NCI-H345 (cell line): ENCODE measurements at places on chromosomes 2 and 18.

DNA sequence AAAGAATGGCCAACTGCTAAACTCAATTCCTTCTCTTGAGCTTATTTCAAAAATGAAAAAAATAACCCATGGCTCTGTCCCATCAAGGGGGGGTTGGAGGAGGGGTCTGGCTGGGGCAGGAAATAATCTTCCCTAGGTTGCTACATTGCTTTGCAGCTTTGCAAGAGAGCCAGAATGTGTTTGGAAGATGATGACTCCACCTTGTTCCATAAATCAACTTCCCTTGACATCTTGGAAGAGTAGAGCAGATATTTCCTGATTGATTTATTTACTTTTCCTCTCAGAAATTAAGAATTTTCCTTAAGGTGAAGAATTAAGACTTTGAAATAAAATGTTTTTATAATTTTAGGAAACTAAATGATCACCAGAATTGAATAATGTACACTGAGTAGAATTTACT, 41.3 kb downstream of the ESCO1 start:
- DNase-seq = no peak

- DNase-seq = no peak
Measured at GRCh38 chr2:152598975-152599759, 118.1 kb downstream of the PRPF40A start.

- DNase-seq = no peak
Measured at GRCh38 chr2:183034806-183035205, 3.5 kb downstream of the NCKAP1 start.

DNA sequence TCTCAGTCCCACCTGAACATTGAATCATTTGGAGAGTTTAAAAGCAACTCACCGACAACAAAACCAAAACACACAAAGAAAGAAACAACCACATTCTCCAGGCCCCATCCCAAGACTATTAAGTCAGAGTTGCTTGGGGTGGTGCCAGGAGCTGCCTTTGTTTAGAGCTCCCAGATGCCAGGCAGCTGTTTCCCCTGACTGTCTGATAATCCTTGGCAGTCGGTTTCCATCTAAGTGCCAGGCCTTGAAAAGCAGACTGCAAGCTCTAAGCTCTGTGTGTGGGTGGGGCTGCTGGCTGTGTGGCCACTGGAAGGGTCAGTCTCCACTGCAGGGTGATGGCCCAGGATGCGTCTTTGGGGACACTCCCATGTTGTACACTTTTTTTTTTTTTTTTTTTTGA, 255.3 kb upstream of the AGAP1 start:
- DNase-seq = no peak

GRCh38 chr2:232195487-232195886, 183.1 kb upstream of the ALPP start:
- DNase-seq = no peak

DNA sequence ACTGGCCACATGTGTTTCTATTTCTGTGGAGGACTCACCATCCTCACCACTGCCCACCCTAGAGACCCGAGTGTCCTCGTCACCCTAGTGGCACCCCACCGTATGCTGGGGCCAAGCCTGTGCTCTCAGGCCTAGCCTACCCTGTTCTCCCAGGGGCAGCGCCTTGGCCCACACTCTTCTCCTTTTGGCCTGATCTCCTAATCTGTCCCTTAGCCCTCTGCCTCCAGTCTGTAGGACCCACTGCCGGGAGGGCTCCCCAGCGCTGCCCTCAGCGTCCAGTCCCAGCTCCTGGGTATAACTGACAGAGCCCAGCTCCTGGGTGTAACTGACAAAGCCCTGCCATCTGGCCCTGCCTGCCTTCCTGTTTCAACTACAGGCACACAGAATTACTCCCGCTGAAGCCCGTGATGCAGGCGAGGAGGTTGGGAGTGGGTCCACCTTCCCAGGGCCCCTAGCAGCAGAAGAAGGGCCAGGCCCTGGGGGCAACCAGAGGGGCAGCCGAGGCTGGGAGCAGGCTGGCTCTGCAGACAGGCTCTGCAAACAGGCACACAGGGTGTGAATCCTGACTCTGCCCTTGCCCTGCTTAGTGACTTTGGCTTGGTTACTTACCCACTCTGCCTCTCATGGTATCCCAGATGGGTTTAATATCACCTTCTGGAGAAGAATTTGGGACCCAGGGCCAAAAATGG, 25.6 kb upstream of the PTMA start:
- no peak for DNase-seq

DNA sequence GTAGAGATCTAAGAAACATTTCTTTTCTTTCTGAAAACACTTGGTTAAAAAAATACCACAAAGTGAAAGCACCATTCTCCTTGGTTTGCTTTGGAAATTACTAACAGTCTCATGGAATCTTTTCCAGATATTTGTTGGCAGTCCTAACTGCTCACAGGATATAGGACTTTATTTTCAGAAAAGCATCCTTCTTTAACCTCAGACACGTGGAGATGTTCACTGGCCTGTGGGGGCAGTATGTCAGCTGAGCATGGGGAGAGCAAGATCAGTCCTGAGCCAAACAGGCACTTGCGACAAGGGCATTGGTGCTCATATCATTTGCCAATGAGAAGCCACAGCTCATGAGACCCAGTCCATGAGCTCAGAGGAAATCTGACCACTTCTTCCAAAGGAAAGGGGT, 371.9 kb downstream of the NBAS start:
- DNase-seq = no peak

- DNase-seq = no peak
Measured at GRCh38 chr18:23805898-23806297, 116.6 kb downstream of the LAMA3 start.

DNA sequence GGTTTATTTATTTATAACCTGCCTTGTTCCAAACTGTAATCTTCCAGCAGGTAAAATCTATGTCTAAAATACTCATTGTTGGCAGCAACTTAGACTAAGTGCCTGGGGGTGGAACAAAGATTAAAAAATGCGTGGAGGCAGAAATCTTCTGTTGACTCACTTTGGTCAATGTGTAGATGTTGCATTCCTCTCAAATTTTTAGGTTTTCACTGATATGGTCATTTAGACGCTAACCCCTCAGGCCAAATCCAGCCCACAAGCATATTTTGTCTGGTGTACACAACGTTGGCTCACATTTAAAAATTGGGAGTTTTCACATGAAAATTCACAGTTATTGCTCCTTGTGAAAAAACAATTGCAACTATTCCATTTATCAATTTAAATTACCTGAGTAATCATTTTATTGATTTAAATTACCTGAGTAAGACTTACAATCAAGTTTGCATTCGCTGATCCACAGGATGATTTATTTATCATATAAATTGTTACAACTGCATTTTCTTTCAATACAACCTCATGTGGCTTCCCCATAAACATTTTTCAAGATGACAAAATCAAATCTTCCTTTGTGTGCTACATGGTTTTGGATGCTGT, 564.2 kb downstream of the TSN start:
- DNase-seq = no peak

GRCh38 chr2:100113990-100114433, 28.4 kb downstream of the AFF3 start:
- DNase-seq = no peak

DNA sequence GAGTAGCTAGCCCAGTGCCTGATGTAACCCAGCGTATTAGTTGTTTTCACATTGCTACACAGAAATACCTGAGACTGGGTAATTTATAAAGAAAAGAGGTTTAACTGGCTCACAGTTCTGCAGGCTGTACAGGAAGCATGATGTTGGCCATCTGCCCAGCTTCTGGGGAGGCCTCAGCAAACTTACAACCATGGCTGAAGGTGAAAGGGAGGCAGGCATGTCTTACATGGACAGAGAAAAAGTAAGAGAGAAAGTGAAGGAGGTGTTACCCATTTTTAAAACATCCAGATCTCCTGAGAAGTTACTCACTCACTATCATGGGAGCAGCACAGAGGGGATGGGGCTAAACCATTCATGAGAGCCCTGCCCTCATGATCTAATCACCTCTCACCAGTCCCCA, 6.1 kb upstream of the CYRIA start:
- DNase-seq = no peak

GRCh38 chr18:5251117-5251516, 44.4 kb downstream of the ZBTB14 start:
- DNase-seq = no peak

DNA sequence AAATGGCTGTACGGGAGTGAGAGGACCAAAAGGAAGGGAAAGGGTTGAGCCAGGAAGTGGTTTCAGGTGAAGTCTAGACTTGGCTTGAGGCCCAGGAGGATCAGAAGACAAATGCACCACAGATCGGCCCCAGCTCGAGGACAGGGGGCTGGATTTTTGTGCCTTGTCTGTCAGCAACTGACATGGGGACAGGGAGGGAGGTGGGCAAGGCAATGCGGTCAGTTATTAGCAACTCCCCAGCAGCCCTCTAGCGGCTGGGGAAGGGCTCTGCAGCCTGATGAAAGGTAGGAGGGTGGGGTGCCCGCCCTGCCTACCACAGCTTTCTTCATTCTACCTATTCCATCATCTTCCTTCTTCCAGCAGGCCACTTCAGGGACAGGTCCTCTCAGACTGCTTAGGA, 50.0 kb downstream of the CPO start:
- DNase-seq = no peak

- no peak for DNase-seq
Measured at GRCh38 chr2:171670655-171671054, 16.6 kb upstream of the DYNC1I2 start.

- no peak for DNase-seq
Measured at GRCh38 chr18:13492314-13492713, 234.0 kb downstream of the FAM210A start.

DNA sequence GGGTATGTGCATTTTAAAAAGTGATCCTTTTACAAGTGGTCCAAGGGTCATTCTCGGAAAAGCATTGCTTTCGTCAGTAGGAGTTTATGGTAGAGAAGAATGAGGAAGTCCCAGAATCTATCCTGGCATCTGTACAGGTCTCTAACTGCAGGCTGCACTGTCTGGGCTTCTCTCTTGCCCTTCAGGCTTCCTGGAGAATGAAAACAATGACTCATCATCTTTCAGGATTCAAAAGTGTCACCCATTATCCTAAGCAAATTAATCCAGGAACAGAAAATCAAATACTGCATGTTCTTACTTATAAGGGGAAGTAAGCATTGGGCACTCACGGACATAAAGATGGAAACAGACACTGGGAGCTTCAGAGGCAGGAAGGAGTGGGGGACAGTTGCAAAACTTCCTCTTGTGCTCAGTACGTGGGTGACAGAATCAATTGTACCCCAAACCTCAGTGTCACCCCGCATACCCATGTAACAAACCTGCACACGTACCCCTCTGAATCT, 60.2 kb upstream of the TXNDC2 start:
- DNase-seq = peak; percentile 4

DNA sequence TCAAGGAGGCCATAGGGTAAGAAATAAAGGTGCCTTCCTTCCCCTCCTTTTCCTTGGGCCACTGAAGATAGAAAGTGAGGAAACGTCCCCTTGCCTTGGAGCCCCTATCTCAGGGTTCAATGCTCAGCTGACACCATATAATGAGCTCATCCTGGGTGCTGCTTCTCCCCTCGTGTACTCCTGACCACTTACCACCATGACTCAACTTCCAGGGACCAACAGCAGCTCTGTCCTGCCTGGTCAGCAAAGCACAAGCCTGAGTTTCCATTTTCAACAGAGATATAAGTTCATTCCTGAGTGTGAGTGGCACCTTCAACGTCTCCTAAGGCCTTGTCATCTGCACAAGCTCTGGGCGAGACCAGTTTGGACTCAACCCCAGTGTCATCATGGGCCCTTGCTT, 151.2 kb downstream of the CAPN13 start:
- DNase-seq = no peak

- no peak for DNase-seq
Measured at GRCh38 chr18:63705401-63705800, 2.6 kb downstream of the SERPINB11 start.

- no peak for DNase-seq
Measured at GRCh38 chr2:120963997-120964705, 228.5 kb downstream of the GLI2 start.

DNA sequence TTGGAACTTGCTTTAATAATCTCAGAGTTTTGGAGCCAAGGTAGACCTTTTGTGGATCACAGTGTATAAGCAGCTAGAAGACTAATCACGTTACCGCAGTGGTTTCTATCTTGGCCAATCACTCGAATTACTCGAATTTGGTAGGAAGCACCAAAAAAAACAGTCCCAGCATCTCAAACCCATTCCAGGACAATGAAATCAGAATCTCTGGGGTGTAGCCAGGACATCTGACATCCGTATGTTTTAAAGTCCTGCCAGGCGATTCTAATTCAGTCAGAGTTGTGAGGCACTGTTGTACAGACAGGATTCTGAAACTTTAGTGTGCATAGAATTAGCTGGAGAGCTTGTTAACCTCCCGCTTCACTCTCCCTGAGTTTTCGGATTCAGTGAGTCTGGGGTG, 30.8 kb downstream of the GRHL1 start:
- DNase-seq = no peak

DNA sequence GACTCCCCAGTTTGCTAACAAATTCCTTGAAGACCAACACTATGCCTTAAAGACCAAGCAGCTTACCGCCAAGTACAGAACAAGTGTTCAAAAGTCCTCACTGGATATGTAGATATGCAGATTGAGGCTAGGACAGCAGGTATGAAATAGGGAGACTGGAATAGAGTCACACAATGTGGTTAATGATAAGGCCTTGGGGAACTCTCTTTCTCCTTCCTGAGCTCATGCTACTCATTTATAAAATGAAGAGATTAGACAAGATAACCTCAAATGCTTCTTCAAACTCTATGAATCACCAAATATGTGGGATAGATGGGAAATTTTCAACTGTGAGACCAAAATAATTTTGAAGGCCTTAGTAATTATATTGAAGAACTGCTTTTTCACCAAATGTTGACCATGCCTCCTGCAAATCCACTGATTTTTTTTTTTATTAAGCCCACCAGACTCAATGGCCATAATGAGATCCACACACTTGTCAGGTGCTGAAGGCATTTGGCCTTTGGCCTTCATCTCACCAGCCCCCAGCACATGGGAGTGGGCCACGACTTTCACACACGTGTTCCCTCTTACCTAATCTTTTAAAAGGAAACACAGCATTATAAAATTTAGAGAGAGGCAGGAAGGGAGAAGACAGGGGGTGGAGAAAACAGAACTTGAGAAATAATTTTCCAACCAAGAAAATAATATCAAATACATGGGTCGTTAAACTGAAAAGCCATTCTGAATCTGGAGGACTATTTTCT, 181.5 kb downstream of the EN1 start:
- no peak for DNase-seq

DNA sequence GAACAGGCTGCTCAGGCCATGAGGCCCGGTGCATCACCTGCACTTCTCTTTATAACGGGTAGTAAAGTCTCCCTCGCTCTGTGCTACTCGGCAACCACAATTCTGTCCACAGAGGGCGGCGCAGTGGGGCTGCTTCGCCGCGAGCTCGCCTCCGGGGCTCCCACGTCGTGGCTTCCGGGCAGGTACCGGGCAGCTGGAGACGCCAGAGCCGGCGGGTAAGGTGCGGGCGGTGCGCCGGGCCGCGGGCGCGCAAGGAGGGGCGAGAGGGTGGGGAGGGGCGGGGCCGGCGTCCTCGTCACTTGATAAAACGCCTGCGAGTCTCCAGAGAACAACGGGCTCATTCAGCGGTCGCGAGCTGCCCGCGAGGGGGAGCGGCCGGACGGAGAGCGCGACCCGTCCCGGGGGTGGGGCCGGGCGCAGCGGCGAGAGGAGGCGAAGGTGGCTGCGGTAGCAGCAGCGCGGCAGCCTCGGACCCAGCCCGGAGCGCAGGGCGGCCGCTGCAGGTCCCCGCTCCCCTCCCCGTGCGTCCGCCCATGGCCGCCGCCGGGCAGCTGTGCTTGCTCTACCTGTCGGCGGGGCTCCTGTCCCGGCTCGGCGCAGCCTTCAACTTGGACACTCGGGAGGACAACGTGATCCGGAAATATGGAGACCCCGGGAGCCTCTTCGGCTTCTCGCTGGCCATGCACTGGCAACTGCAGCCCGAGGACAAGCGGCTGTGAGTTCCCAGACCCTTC, at the start of gene ITGA6:
ITGA6 (plus strand) TSS at position 331 of the 734 bp plus-strand sequence.
- DNase-seq = peak; percentile 81

- no peak for DNase-seq
Measured at GRCh38 chr2:176111846-176112374, 4.7 kb upstream of the HOXD10 start.
